GM18507 (cell line): ENCODE measurements at places on chromosomes 4 and X.

GRCh38 chrX:3584415-3584996 is 128.9 kb downstream of the PRKX start:
- no peak for DNase-seq

- DNase-seq = no peak
Measured at GRCh38 chr4:164239976-164240375, 514.0 kb upstream of the SMIM31 start.

DNA sequence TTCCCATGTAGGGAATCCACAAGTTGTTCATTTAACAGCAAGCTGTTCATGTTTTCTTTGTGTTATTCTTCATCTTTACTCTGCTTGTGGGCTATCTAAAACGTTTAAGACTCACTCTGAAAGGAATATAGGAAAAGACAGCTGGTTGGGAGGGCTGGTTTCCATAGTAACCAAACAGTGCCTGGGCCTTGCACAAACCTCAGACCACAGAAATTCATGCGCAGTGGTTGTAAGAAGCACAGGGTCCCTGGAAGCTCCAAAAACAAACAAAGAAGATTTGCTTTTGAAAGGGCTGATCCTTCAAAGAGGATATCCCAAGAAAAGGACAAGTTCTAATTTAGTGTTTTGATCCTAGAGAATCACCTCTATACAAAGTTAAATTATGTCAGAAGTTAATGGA is 7.8 kb downstream of the SERTM2 start:
- DNase-seq = no peak

GRCh38 chr4:143133977-143134376 is 50.7 kb upstream of the USP38 start:
- no peak for DNase-seq

- no peak for DNase-seq
Measured at GRCh38 chr4:152259866-152260265, 276.0 kb downstream of the FBXW7 start.

GRCh38 chr4:154158361-154159155 is 333.0 kb downstream of the DCHS2 start:
- no peak for DNase-seq

- DNase-seq = no peak
Measured at GRCh38 chr4:153486281-153487151, 20.4 kb downstream of the TMEM131L start.

DNA sequence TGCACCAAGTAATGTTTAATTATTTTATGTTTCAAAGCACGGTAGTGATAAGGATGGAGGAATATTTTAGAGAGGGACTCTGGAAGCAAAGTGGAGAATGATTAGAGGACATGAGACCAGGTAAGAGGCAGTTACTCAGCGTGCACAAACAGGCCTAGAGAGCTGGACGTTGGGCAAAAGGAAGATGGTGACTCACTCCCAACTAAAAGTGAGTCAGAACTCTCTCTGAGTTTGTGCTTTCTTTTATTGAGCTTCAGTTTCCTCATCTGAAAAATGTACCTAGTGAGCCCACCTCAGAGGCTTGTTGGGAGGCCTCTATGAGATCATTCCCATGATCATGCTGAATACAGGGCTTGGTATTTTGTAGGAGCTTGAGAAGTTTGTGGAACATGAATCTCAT is 1.6 kb upstream of the ZC4H2 start:
- DNase-seq = no peak

DNA sequence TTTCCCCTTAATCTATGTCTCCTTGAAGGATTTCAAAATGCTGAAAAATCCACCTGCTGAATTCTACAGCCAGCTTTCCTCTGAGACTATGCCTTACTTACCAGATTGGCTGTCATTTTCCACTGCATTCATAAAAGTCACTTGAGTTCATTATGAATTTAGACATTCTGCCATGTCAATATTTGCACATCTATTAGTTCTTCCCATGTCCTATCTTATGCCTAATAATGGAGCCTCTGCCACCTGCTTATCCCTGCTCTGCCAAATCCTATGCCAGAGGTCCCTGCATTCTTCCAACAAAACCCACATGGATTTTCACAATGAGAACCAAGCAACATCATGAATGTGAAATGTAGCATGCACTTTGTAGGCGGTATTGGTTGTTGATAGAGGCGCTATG is 42.6 kb downstream of the GASK1B start:
- DNase-seq = no peak

GRCh38 chrX:13703589-13703988 is 14.7 kb downstream of the RAB9A start:
- DNase-seq = no peak

GRCh38 chrX:28969126-28969525 is 381.9 kb downstream of the IL1RAPL1 start:
- DNase-seq = no peak

DNA sequence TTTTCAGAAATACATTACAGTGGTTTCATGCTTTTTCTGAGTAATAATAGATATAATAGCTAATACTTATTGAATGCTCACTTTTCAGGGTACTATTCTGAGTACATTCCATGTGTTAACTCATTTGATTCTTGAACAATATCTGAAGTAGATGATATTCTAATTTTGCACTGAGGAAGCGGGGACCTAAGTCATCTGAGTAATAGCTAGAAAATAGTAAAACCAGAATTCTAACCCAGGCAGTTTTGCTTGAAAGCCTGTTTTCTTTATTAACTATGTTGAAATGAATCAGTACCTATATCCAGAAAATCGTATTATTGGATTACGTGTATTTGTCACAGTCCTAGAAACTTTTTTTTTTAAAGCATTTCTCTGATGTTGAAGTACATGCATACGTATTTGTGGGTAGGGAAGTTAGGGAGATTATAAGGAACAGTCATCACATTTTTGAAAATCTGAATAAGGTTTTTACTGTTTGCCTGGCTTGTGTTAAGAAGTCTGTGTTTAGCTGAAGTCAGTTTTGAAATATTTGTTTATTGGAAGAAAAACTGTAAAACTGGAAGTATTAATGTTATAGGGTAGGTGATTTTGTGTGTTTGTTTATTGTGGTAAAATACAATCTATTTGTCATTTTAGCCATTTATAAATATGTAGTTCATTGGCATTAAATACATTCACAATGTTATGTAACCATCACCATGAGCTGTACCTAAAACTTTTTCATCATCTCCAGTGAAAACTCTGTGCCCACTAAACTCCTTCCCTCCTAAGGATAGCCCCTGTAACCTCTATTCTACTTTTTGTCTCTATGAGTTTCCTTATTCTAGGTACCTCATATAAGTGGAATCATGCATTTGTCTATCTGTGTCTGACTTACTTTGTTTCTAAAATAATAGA is 55.3 kb downstream of the FIP1L1 start:
- no peak for DNase-seq

DNA sequence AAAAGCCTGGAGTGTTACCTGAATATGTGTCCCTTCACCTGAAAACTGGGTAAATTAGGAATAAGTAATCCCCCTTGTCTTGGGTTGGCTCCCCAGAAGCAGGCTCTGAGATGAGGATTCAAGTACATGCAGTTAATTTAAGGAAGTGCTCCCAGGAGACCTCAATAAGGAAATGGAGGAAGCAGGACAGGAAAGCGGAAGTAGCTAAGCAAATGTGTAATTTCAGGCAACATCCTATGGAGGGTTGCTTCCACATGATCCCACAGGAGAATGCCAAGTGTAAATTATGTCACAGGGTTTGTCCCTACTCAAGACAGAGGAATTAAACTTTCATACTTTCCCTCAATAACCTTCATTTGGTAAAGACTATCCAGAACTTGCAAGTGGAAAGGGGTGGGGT is 48.1 kb upstream of the ARHGEF6 start:
- DNase-seq = no peak

DNA sequence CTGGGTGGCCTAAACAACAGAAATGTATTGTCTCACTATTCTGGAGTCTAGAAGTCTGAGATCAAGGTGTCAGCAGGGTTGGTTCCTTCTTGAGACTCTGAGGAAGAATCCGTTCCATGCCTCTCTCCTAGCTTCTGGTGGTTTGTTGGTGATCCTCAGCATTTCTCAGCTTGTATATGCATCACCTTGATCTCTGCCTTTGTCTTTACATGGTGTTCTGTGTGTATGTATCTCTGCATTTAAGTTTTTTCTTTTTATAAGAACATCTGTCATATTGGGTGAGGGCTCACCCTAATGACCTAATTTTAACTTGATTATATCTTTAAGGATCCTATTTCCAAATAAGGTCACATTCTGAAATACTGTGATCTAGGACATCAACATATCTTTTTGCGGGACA is 50.6 kb upstream of the CD40LG start:
- no peak for DNase-seq

DNA sequence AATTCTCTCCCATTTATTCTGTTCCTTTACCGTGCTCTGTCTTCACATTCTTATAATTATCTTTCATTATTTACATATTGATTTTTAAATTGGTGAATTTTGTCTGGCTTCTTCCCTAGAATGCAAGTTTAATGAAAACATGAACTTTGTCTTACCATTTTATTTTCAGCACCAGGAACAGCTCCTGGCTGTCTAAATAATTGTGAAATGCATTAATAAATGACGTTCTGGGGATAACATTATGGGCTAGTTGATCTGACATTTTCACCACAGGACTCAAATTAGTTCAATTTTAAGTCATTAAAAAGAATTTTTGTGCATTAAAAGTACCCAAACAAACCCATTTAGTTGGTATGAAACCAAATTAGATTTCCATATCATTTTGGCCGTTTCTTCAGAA is 97.5 kb downstream of the KCTD8 start:
- no peak for DNase-seq

GRCh38 chr4:122775987-122776836 is 43.7 kb downstream of the BBS12 start:
- DNase-seq = no peak
